Stimulated activated CD8-positive, alpha-beta memory T cell treated with anti-CD3 and anti-CD28 coated beads, Interleukin-2, amount 100 ng/mL, for 1 hour (primary cell): ENCODE measurements at places on chromosomes 6 and 20.

DNA sequence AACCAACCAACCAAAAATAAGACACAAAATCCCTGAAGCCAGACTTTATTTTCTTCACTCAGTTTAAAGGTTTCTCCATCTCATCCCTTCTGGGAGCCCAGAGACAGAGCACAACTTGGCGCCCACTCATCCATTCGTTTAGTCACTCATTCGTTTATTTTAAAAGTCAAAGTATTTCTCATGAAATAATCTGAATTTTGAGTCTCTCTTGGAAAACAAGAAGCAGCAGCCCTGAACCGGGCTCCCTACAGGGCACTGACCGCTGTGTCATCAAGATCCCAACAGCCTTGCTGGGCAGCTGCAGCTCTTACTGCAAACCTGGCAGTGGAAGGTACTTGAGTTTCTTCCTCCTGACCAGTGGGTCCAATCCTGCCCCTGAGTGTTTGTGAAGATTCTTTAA is 171.6 kb downstream of the THBS2 start:
- DNase-seq, result no peak

- DNase-seq, result no peak
Observed at GRCh38 chr6:79186564-79186963, 47.9 kb downstream of the HMGN3 start.

- no peak for DNase-seq
Observed at GRCh38 chr6:134132494-134133141, 80.2 kb upstream of the SLC2A12 start.

DNA sequence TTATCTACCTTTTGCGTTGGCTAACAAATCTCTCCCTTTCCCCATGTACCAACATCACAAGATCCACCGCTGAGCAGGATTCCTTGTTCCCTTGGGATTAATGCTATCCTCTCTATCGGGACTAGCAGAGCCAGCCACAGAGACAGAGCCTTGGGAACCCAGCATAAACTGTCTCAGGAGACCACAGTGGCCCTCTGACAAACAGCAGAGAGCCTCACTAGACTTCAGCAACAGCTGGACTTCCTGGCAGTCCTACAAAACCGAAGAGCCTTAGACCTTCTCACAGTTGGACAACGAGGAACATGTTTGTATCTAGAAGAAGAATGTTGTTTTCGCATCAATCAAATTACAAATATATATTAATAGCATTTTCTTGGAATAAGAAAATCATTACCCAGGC is 39.6 kb upstream of the POU5F1 start:
- DNase-seq, result no peak

DNA sequence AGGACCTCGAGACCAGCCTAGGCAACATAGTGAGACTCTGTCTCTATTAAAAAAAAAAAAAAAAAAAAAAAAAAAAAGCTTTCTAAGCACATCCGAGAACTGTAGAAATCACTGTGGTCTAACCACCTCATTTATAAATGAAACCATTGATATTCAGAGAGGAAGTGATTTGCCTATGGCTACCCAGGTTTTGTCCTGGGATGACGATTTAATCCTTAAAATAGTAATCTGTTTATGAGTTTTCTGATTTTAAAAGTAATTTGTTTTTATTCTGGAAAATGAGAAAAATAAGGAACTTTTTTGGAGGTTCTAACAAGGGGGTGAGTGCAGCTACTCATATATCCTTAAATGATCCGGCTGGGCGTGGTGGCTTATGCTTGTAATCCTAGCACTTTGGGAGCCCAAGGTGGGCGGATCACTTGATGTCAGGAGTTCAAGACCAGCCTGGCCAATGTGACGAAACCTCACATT is 6.5 kb upstream of the BTN3A2 start:
- no peak for DNase-seq

DNA sequence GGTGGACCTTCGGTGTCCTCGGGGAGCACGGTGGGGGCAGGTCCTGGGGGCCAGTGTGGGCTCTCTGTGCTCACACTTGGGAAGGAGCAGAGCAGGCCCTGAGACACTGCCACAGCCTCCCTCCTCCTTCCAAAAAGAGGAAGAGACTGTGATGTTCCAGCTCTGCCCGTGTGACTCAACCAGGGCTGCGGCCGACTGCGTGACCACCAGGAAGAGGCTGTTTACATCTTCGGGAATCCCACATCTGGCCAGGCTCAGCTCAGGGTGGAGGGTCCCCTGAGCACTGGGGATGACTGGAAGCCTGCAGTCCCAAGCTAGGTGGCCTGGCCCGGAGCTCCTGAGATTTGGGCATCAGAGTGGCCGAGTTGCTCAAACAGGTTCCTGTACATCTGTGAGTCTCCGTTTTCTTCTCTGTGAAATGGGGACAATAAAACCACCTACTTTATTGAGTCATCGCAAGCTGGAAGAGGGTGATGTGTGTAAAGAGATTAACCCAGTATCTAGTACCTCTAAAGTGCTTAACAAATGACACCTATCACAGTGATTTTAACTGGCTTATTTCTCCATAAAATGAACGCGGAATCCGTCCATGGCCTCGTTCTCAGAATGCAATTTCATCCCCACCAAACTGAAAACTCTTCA is 242.1 kb downstream of the DLL1 start:
- no peak for DNase-seq

DNA sequence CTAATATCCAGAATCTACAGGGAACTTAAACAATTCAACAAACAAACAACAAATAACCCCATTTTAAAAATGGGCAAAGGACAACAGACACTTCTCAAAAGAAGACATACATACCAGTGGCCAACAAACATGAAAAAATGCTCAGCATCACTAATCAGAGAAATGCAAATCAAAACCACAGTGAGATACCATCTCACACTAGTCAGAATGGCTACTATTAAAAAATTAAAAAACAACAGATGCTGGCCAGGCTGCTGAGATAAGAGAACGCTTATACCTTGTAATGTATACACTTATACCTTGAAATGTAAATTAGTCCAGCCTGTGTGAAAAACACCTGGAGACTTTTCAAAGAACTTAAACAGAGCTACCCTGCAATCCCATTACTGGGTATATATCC is 166.8 kb downstream of the IBTK start:
- DNase-seq, result no peak

- no peak for DNase-seq
Observed at GRCh38 chr6:1903780-1904465, 294.2 kb downstream of the FOXC1 start.

DNA sequence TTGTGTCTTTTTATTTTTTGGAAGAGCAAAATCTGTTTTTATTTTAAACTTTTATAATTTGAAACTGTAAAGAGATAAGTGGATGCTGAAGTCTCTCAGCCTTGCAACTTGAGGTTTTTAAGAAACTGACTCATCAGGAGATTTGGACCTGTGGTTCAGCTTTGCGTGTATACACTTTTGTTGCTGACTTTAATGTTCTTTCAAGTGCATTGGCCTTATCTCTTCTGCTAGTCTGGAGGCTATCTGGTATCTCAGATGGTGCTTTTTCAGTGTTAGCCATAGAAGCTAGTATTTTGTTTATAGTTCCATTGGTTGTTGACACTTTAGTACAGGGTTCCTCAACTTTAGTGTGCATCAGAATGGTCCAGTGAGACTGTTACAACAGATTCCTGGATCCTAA is 504.0 kb upstream of the SPTLC3 start:
- DNase-seq, result no peak

DNA sequence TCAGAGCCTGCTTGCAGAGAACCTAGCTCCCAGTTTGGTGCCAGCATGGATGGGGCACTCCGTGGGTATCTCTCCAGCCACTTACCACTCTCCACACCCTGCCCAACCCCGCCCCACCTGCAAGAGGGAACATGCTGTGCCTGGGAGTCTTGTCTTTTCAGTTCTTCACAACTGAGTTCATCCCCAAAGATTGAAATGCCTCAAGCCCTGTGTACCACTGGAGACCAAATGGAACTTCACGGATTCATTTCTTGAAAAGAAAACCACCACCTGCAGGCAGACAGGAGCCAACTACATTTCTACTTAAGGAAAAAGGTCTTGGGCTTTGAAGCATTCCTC is 50.1 kb downstream of the TRERF1 start:
- no peak for DNase-seq

DNA sequence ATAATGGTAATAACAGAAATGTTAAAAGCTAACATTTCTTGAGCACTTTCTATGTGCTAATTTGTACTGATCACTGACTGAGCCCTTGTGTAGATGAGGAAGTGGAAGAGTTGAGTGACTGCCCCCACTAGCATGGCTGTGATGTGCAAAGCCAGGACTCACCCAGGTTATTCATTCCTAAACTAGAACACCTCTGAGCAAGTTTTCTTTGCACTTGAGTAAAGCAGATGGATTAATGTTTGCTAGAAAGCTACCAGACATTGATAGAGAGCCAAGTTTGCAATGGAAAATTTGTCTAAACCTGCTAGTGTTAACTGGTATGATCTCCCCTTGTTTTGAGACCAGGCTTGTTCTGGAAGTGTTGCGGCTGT is 467.4 kb upstream of the PLCB4 start:
- no peak for DNase-seq

- no peak for DNase-seq
Observed at GRCh38 chr20:17875981-17876385, 92.6 kb downstream of the SNX5 start.

GRCh38 chr20:6959900-6960312 is 192.4 kb downstream of the BMP2 start:
- no peak for DNase-seq

GRCh38 chr20:38651154-38651553 is 49.5 kb downstream of the ARHGAP40 start:
- DNase-seq, result no peak

GRCh38 chr6:153392156-153392555 is 261.1 kb upstream of the RGS17 start:
- DNase-seq, result no peak

DNA sequence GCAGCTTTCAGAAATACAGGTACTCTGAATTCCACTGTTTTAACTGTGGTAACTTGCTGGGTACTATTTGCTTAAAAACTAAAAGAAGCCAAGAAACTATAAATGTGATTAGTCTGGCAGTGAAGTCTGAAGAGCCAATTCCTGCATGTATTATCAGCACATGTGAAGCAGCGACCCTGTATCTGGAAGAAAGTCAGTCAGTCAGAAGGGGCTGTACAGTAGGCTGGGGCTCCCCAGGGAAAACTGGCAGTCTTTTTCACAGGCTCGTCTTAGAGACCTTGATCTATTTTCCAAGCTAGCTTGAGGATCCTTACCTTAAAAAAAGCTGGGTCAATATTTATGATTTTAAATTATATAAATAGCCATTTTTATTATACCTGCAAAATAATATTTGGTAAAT is 104.9 kb downstream of the PDSS2 start:
- DNase-seq, result no peak

- DNase-seq, result no peak
Observed at GRCh38 chr6:158383542-158383941, 71.3 kb downstream of the TULP4 start.

- no peak for DNase-seq
Observed at GRCh38 chr20:23907579-23907978, 28.0 kb upstream of the CST5 start.

DNA sequence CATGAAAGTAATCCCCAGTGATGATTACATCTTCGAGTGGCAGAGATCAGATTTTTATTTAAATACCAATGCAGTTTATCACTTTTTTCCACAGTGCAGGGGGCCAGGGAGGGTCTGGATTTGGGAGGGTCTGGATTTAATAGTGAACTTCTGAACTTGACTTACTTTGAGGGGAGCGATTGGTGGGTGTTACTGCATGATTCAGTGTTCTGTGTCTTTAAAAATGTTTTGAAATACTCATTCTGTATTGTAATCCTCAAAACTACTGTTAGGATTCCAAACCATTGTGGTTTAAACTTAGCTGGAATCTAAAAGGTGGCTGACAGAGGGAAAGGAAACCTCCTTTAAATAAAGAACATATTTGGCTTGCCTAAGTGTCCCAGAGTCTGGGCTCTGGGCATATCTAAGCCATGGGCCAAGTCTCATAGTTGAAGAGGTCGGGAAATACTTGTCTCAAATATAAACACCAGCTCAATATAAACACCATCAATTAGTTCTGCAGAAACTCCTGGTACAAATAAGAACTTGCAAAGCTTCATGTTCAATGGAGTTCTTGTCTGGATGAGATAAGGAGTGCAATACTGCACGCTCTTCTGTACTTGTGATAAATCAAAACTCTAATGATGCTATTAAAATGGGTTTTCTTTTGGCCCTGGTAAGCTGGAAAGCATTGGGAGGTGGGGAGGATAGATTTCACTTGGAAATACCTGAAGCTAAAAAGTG is 14.4 kb downstream of the JARID2 start:
- no peak for DNase-seq

- DNase-seq, result no peak
Observed at GRCh38 chr6:98823428-98824161, 10.8 kb upstream of the POU3F2 start.

DNA sequence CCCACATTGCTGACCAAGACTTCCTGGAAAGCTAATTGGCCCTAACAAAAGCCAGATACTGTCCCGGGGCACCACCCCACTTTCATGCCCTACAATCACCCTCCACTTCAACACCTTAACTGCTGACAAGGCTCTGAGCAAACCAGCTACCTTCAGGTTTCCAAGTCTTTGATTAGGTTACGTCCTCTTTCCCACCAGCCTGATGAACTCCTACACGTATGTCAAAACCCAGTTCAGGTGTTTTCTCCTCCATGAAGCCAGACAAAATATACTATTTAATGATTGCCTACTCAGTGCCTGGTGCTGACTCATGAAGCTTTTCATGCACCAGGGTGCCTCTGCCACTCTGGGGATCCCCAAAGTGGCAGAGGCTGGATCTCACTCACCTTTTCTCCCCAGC is 58.6 kb downstream of the CDH22 start:
- no peak for DNase-seq

GRCh38 chr6:25150031-25150430 is 129.1 kb upstream of the CARMIL1 start:
- no peak for DNase-seq

GRCh38 chr6:97465877-97466561 is 183.0 kb upstream of the MMS22L start:
- DNase-seq, result no peak

DNA sequence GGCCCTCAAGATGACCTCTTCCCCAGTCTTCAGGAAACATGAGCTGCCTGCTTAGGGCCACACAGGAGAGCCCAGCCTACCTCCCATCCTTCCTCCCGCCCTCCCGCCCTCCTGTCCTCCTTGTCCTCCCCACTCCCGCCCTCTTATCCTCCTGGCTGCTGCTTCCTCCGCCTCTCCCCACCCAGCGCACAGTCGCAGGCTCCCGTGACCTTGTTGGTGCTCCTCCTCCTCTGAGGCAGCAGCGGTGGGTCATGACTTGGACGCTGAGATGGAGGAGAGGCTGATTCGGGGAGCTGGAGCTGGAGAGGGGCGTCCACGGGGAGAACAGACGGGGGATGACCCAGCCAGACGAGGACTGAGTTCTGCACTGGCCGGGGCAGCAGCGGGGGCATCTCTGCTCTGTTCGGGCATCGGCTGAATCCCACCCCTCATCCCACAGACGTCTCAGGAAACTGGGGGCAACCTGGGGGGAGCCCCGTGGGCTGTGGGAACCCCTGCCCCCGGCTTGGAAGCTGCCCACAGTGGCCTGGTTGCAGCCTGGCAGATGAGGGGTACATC is 32.4 kb downstream of the CHRNA4 start:
- no peak for DNase-seq

- DNase-seq, result no peak
Observed at GRCh38 chr6:111604259-111605099, 1.2 kb downstream of the TRAF3IP2 start.

- no peak for DNase-seq
Observed at GRCh38 chr6:101208152-101208551, 185.4 kb upstream of the GRIK2 start.

- no peak for DNase-seq
Observed at GRCh38 chr20:43404878-43405277, 52.8 kb upstream of the SRSF6 start.
